ENCODE measurements at places on chromosomes 2 and 18.

- DNase-seq, result no peak
Observed at GRCh38 chr2:102424754-102425153, 1.8 kb downstream of the IL18RAP start.

DNA sequence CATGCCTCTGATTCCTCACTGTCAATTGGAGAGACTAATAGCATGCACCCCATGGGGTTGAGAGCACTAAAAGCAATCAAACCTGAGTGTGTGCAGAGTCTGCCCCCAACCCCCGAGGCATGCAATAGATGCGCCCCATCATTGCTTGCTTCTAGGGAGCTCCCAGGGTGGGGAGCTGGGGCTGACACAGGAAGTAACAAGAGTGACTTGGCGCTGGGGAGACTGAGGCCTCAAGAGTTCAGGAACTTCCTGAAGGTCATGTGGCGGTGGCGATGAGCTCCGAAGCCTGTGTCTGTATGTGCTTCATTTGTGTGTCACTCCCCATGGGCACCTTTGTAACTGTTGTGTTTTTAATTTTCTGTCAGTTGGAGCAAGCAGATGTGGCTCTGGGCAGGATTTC is 61.2 kb downstream of the CTIF start:
- no peak for DNase-seq

GRCh38 chr2:47676261-47676926 is 106.6 kb upstream of the MSH6 start:
- DNase-seq, result no peak

DNA sequence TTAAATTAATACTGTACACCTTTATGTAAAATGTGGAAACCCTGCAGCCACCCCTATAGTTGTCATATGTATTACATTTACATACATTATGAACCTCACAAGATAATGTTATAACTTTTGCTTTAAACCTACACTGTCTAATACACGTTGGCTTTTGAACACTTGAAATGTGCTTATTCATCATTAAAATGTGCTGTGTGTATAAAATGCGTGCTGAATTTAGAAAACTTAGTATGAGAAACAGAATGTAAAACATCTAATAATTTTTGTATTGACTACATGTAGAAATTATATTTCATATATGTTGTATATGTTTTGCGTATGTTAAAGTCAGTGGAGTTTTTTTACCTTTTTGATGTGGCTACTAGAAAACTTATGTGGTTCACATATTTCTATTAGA is 68.8 kb downstream of the MAPRE2 start:
- DNase-seq, result no peak

GRCh38 chr2:72367530-72368225 is 220.0 kb upstream of the CYP26B1 start:
- no peak for DNase-seq

Data from stimulated activated CD8-positive, alpha-beta memory T cell treated with anti-CD3 and anti-CD28 coated beads, Interleukin-4, amount 100 ng/mL, for 24 hours (primary cell).